Pancreas (tissue), 10 donors: ENCODE measurements at places on chromosomes 16 and 17. TPM values are rescaled to one million over a fixed set of nuclear protein-coding genes. Genes with fewer than 3 reads are reported as not detected.

The PKMYT1 gene
- total RNA-seq, result 0.28 TPM

- H3K4me1 ChIP-seq, result no peaks in the 10 kb centered on the region
- no peaks in the 10 kb centered on the region for H3K27me3 ChIP-seq
- DNase-seq, result no peak
- no peaks in the 10 kb centered on the region for H3K36me3 ChIP-seq
These were observed 4.7 kb upstream of the PLCG2 start for GRCh38 chr16:81774348-81774747.

DNA sequence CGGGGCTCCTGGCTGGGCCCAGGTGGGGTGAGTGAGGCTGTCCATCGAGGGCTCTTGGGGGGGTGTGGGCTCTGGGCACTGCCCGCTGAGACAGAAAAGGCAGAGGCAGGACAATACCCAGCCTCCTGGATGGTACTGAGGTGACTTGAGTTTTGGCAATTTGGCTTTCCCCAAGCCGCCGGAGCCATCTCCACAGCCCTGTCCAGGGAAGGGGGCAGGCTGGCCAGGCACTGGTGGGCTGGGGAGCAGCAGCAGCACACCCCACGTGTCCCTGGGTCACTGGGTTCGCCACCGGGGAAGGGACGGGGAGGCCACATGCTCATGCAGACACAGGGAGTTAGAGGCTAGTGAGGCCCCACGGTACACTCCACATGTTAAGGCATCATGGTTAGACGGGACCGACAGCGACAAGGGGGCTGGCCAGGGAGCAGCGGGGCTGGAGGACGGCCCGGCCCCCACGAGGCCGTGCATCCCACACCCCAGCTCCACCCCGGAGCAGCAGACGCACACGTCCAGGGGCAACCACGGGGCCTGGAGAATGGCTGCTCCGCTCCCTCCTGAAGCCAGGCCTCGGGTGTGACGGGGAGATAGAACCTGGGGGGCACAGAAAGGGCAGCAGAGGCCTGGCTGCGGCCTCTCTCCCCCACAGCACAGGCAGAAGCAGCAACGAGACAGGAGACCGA, 3.0 kb downstream of the ARHGDIA start:
- peaks cover 57% of the 10 kb centered on the region for H3K4me1 ChIP-seq
- H3K4me3 ChIP-seq, result no peak overlapping the region
- peaks cover 10% of the 10 kb centered on the region for H3K36me3 ChIP-seq

GRCh38 chr17:2075336-2076086, 20.6 kb downstream of the HIC1 start:
- H3K27ac ChIP-seq, result no peak overlapping the region
- peaks cover 4% of the 10 kb centered on the region for H3K4me1 ChIP-seq
- peaks cover 2% of the 10 kb centered on the region for H3K36me3 ChIP-seq
- no peak for DNase-seq

DNA sequence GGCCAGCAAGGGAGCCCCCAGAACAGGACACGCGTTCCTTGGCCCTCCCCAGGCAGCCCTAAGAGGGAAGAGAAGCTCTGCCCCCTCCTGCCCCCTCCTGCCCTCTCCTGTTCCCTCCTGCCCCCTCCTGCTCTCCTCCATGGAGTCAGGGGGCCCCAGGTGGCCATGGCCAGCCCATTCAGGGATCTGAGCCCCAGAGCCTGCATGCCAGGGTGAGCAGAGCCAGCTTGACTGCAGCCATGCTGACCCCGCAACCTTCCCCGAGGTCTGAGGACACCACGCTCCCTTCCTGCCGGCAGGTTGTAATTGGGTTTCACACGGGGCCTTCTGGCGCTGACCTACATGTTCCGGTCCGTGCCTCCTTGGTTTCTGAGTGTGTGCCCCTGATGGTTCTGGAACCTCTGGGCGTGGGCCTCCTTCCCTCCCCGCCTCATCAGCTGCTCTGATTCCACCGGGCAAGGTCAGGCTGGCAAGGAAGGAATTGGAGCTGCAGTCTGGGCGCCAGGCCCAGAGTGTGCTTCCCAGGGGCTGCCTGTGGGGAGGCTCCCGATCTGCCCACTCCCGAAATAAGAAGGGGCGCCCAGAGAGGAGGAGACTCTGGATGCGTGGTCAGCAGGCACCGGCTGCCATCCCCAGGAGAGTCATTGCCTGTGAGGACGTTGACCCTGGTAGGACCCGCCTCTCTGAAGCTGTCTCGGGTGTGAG, 23.7 kb upstream of the NPTX1 start:
- H3K4me3 ChIP-seq, result no peak overlapping the region
- H3K36me3 ChIP-seq, result no peaks in the 10 kb centered on the region
- no peaks in the 10 kb centered on the region for H3K27me3 ChIP-seq

The FBXL16 gene
- 0.98 TPM for total RNA-seq

The MC1R gene
- 1.1 TPM for total RNA-seq

GRCh38 chr16:1791256-1791942, 2.1 kb downstream of the IGFALS start:
- peak; percentile 75 for DNase-seq
- peaks cover 17% of the 10 kb centered on the region for H3K4me1 ChIP-seq
- no peaks in the 10 kb centered on the region for H3K27me3 ChIP-seq
- no peak overlapping the region for H3K27ac ChIP-seq
- no peaks in the 10 kb centered on the region for H3K36me3 ChIP-seq

- no peak for DNase-seq
- H3K36me3 ChIP-seq, result no peaks in the 10 kb centered on the region
- no peak overlapping the region for H3K4me3 ChIP-seq
- H3K4me1 ChIP-seq, result peaks cover 67% of the 10 kb centered on the region
These were observed 65.9 kb downstream of the KSR1 start for GRCh38 chr17:27522028-27522635.

The GDPD3 gene
- total RNA-seq, result 1.8 TPM

The RTN4RL1 gene
- 2.4 TPM for total RNA-seq

GRCh38 chr17:51933647-51934046, 224.9 kb downstream of the CA10 start:
- H3K27me3 ChIP-seq, result no peaks in the 10 kb centered on the region
- DNase-seq, result no peak
- no peak overlapping the region for H3K4me3 ChIP-seq
- H3K27ac ChIP-seq, result no peak overlapping the region

DNA sequence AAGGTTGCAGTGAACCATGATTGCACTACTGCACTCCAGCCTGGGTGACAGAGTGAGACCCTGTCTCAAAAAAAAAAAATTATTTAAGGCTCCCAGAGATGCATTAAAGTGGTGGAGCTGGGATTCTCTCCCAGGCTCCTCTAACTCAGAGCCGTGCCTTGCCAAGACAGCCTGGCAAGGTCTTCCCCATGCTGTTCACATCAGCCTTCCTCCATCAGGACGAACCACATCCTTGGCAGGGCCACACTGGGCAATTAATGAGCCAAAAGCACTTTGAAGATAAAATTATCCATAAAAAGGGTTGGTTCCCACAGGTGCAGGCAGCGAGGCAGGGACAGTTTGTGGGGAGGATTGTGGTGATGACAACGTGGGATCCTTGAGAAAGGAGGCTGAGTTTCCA, 19.8 kb upstream of the BBS2 start:
- no peak for DNase-seq
- H3K4me3 ChIP-seq, result no peak overlapping the region
- no peaks in the 10 kb centered on the region for H3K27me3 ChIP-seq
- no peaks in the 10 kb centered on the region for H3K36me3 ChIP-seq

DNA sequence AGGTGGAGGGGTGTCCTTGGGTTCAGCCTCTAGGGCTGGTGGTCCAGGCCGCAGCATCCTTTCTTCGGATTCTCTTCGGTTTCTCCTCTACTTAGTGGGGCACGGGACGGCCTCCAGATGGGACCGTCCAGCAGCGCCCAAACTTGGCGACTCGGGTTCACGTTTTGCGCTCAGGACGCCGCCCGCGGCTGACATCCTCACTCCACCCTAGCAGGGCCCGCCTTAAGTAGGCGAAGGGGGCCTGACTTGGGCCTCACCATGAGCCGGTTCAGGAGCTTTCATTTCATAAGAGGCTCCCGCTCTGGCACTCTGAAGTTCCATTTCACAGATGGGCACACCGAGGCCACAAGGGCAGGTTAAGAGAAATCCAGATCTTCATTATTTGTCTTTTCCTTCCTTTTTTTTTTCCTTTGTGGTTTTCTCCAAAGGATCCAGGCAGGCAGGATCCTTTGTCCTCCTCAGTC, 141.2 kb downstream of the SEC14L1 start:
- no peak for DNase-seq
- H3K27ac ChIP-seq, result peak overlapping the region; percentile 62
- no peaks in the 10 kb centered on the region for H3K36me3 ChIP-seq
- peaks cover 19% of the 10 kb centered on the region for H3K4me1 ChIP-seq

The PRAC1 gene
- not detected for total RNA-seq

GRCh38 chr17:32946375-32947135, 18.6 kb downstream of the TMEM98 start:
- no peak for DNase-seq
- no peak overlapping the region for H3K27ac ChIP-seq
- no peaks in the 10 kb centered on the region for H3K27me3 ChIP-seq
- H3K4me3 ChIP-seq, result no peak overlapping the region
- no peaks in the 10 kb centered on the region for H3K36me3 ChIP-seq
- H3K4me1 ChIP-seq, result no peaks in the 10 kb centered on the region

The PHF12 gene
- 25.7 TPM for total RNA-seq

The HID1 gene
- total RNA-seq, result 110 TPM

The GPR179 gene
- 0.17 TPM for total RNA-seq

DNA sequence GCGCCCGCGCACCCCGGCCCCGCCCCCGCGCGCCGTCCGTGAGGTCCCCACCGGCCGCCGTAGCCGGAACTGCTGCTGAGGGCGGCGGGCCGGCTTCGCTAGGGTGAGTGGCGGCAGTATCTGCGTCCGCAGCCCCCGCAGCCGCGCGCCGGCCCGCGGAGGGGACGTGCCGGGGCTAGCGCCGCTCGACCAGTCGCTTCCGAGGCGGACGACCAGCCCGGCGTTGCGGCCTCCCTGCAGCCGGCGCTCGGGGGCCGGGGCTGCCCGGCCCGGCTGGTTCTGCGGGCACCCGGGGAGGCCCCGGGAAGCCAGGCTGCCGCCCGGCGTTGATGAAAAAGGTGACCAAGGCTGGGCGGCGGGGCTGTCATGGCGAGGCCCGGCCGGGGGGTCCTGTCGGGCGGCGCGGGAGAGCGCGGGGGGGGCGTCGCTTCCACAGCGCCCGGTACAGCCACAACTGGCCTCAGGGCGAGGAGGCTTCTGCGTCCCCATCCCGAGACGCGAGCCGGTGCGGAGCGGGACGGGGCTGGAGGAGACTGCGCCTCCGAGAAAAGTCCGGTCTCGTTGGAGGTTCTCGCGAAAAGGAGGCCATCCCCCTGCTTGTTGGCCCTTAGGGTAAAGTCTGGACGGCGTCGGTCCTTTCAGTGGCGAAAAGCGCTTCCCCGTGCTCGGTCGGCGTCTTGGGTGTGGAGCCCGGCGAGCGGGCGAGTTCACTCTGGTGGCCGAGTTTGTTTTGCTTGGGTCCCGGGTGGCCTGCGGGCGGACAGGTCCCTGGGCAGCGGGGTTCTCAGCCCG, at the start of gene CRAMP1:
Gene CRAMP1, plus strand, starts transcription at position 41 of the 792 bp plus-strand sequence. CDS start 2,280 bp downstream, outside the sequence.
- H3K4me3 ChIP-seq, result peak within 1 kb of the TSS; percentile 86
- H3K4me1 ChIP-seq, result peaks cover 7% of the 10 kb centered on the region
- no peaks in the 10 kb centered on the region for H3K36me3 ChIP-seq
- no peaks in the 10 kb centered on the region for H3K27me3 ChIP-seq
- DNase-seq, result peak; percentile 22

The RAB26 gene
- 36.2 TPM for total RNA-seq

- H3K27me3 ChIP-seq, result no peaks in the 10 kb centered on the region
- no peak overlapping the region for H3K4me3 ChIP-seq
- peaks cover 12% of the 10 kb centered on the region for H3K4me1 ChIP-seq
- peak; percentile 24 for DNase-seq
- H3K36me3 ChIP-seq, result no peaks in the 10 kb centered on the region
These were observed 197.7 kb downstream of the WWOX start for GRCh38 chr16:78297066-78297666.

The SULT1A3 gene
- 1.0 TPM for total RNA-seq

DNA sequence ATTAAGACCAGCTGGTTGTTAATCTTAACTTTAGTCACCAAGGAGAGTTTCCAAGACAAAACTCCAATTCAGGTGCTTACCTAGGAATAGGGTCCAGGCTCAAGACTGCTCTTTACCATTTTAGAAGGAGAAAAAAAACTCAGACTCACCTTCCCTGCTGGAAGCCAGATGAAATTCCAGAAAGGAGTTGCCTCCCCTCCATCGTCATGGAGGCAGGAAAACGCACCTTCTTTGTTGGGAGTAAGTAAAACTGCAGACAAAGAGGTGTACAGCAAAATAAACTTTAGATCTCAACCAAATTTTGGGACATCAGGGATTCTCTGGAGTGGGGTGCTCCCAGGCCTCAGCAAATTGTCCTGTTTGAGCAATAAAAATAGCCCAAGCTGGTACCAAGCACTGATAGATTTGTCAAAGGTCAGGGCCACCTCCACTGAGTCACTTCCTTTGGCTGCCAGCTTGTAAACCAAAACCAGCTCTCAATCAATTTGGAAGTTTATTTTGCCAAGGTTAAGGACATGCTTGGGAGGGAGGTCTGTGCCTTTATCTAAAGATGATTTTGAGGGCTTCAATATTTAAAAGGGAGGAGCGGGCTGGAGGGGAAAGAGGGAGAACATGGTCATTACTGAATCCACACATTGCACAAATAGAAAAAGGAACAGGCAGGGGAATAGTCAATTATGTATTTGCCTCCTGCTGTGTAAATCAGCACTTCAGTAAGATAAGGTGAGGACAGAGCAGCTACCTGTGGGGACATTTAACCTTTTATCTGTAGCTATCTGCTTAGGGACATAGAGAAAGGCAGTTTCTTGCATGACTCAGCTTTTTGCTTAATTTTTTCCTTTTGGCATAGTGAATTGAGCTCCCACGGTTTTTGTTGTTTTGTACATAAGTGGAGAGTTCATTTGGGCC, 1.5 kb upstream of the ALDH3A2 start:
- H3K4me3 ChIP-seq, result no peak overlapping the region
- peak overlapping the region; percentile 81 for H3K27ac ChIP-seq
- no peaks in the 10 kb centered on the region for H3K27me3 ChIP-seq
- no peaks in the 10 kb centered on the region for H3K36me3 ChIP-seq
- peaks cover 13% of the 10 kb centered on the region for H3K4me1 ChIP-seq

The KRT25 gene
- total RNA-seq, result not detected

DNA sequence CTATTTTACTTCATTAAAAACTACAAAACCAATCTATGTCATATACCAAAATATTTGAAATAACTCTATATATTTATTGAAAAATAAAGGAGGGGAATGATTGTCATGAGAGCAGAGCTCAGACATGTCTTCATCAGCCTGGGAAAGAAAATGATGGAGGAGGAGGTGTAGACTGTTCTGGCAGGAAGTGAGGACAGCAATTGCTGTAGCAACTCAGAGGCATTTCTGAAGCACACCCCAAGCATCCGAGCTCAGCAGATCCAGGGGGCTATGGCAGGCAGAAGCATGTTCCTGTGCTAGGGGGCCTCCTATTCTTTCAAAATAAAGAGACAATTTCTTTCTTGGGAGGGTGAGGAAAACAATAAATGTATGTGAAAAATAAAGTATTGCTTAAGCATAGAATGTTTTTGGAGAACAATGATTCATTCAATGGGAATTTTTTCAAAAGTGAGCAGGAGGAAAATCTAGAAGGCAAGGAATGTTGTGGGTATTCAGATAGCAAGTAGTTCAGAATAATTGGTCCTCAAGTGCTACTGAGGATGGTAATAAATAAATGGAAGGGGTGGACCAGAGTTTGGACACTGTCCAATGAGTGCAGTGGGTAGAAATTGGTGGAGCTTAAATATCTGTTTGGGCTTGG, 383.4 kb downstream of the CDH11 start:
- no peaks in the 10 kb centered on the region for H3K27me3 ChIP-seq
- no peaks in the 10 kb centered on the region for H3K36me3 ChIP-seq
- no peak overlapping the region for H3K4me3 ChIP-seq
